ENCODE measurements at places on chromosomes 13 and 19. TPM values are rescaled to one million over a fixed set of nuclear protein-coding genes. Genes with fewer than 3 reads are reported as not detected.

GRCh38 chr13:42173789-42174343 lies 98.1 kb upstream of the AKAP11 start:
- DNase-seq: no peak

DNA sequence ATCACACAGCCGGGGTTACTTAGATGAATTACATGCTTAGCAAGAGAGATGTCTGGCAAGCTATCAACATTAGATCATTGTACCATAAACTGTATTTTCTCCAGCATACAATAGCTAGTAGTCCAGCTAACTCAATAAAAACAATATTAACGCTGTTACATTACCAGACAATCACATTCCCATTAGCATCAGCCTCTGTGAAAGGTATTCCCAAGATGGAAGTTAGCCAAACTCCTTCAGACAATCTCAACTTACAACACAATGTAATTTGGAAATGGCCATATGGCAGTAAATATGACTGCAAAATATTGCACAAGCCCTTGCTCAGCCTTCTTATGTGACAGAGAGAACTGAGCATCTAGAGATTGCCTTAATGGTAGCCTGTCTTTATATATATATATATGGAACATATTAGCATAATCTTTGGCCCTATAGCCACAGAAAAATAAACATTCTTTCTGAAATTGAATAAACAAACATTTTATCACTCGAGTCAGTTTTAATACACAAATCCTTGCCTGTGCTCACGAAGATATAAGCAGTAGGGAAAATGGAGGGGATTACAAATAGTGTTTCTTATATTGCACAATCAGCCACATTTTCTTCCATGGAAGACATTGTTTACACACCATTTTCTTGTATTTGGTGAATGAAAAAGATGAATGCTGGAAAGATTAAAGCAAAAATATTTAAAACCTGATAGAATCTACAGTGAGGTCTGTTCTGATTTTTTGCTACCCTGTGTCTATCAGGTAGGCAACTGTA lies 1060.5 kb downstream of the DIAPH3 start:
- no peak for DNase-seq

- DNase-seq: no peak
Observed at GRCh38 chr19:4372165-4373012, 28.0 kb downstream of the SH3GL1 start.

Gene ZNF574
- total RNA-seq: 14.5 TPM

DNA sequence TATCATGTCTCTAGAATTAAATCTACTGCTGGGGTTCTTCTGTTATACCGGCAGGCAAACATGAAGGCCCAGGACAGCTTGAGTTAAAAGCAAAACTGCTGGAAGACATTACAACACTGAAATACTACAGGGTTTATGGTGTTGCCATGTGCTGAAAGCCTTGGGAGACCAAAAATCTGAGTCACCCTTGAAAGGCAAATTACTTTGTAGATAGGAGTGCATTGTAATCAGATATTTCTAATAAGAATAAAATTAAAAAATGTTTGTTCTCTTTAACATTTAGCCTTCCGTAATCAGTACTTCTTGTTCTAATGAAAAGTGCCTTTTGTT lies 181.3 kb downstream of the PCDH9 start:
- no peak for DNase-seq

Gene C1QTNF9
- not detected for total RNA-seq

DNA sequence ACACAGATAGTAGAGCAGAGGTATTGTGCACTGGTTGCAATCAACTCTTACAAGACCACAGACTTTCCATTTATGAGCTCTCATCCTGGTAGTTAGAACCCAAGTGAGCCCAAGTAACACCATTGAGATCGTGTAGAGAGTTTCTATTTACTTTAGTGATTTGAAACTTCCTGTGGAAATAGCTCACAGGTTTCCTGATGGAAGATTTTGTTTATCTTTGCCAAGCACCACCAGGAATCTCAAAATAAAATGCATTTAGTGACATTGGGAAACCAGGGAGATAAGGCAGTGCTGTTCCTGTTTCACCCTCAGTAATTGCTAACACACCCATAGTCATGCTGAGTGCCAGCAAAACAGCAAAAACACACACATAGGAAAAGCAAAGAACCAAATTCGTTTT lies 102.5 kb downstream of the FLT1 start:
- no peak for DNase-seq

GRCh38 chr19:35987571-35987896 lies 7.5 kb upstream of the SDHAF1 start:
- DNase-seq: peak; percentile 12

All from OCI-LY7 (cell line).